Non-pigmented ciliary epithelial cell (primary cell): ENCODE measurements at places on chromosomes 3 and 15.
A peak's percentile ranks its signal among the peaks of the same experiment; 100 is the strongest.

- DNase-seq: peak; percentile 83
These were observed 19.5 kb downstream of the COPS2 start for GRCh38 chr15:49135911-49136310.

- DNase-seq: no peak
These were observed 901.5 kb upstream of the SEMA6D start for GRCh38 chr15:46815765-46816164.

DNA sequence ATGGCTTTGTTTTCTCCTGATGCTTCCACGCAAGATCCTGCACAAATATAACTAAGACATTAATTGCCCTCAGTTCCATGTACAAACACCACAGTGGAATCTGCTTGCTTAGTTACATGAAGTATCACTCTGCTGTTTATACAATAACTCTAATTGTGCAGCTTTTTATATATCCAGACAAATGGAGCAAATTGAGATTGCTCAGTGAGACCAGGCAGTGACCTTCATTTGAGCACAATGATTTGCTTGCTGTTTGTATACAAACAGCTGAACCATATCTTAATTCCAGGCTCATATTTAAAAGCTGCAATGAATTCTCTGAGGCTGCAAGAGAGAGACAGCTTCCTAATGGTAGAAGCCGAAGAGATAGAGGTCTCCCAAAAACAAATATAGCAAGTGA, 243.7 kb downstream of the CADPS start:
- no peak for DNase-seq

DNA sequence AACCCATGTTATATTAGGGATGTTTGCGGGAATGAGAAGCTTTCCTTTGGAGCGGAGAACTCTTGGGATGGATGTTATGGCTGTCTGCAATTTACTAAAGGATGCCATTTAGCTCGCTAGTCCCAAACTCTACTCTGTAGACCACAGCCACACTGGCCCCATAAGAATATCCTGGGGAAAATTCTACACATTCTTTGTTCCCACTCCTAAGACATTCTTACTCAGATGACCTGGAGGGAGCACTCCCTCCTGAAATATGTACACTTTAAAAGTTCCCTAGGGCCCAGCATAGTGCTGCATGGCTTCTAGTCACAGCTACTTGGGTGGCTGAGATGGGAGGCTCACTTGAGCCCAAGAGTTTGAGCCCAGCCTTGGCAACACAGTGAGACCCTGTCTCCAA, 288.7 kb upstream of the RORA start:
- DNase-seq: no peak

- DNase-seq: no peak
These were observed 44.6 kb downstream of the BHLHE40 start for GRCh38 chr3:5023777-5024346.

- DNase-seq: no peak
These were observed 1.3 kb upstream of the CBLB start for GRCh38 chr3:105869861-105870755.

GRCh38 chr3:185726254-185726967, 98.4 kb downstream of the IGF2BP2 start:
- no peak for DNase-seq

- no peak for DNase-seq
These were observed 245.2 kb downstream of the IL20RB start for GRCh38 chr3:137202941-137203340.

DNA sequence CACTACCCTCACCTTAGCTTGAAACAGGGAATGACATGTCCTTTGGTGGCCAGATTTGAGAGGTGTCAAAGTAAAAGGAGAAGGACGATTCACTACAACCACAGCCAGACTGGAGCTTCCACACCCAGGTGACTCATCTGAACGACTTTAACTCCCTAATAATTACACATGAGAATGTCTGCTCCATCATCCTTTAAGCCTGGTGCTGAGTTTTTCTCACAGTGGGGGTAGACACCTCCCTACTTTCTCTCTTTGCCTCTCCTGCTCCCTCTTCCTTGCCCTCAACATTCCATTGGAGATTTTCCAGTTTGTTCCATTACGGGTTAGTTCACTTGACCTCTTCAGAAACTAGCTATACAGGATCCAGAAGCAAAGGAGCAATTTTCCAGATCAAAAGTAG, 154.3 kb upstream of the BHLHE40 start:
- DNase-seq: peak; percentile 36
